ENCODE measurements at places on chromosomes 12 and 14.

DNA sequence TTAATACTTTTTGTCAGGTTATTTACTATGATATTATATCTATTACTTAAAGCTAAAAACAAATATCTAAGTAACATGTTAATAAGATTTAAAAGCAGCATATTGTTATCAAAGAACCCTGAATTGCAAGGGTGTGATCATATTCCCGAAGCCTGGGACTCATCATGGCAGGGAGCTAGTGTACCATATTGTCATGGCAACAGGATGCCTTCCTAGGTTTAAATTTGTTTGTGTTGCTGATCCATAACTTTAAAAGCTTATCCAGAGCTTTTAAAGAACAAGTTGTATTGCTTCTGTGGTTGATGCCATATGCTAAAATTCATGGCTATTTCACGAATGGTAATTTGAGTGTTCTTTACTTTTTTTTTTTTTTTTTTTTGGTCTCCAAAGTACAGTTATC is 500.5 kb downstream of the NAV3 start:
- no peak for DNase-seq

- no peak for DNase-seq
These were observed 104.4 kb downstream of the SSPN start for GRCh38 chr12:26299751-26300150.

- DNase-seq, result peak; percentile 30
These were observed 70.4 kb upstream of the SFSWAP start for GRCh38 chr12:131640525-131640924.

- DNase-seq, result peak; percentile 80
These were observed 303 bp downstream of the SAMD4A start for GRCh38 chr14:54567224-54567638.

- DNase-seq, result peak; percentile 32
These were observed 253.5 kb downstream of the GLT1D1 start for GRCh38 chr12:129106772-129107171.

DNA sequence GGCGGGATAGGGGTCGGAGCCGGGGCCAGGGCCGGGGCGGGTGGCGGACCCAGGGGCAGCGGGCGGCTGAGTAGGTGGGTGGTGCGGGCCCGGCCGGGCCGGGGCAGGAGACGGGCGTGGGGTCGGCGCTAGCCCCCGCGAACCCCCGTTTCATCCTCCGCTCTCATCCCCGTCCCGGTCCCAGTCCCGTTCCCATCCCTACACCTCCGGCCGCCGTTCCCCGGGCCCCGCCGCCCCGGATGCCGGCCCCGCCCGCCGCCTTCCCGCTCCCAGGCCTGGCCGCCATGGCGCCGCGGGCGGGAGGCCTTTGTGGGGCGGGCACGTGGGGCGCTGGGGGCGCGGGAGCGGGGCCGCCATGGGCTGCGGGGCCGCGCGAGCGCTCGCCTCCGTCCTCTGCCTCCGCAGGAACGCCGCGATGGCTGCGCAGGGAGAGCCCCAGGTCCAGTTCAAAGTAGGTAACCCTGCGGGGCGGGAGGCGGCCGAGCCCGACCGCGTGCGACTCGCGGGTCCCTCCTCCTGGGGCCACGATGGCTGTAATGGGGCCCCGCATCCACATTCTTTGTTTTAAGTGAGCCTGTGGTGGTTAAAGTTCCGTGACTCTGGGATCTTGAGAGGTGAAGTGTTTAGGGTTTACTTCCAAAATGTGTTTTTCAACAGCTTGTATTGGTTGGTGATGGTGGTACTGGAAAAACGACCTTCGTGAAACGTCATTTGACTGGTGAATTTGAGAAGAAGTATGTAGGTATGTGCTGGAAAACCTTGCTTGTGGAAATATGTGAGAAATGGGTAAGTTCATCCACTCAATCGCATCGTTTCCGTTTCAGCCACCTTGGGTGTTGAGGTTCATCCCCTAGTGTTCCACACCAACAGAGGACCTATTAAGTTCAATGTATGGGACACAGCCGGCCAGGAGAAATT is 572 bp downstream of the RAN start:
- DNase-seq, result no peak

DNA sequence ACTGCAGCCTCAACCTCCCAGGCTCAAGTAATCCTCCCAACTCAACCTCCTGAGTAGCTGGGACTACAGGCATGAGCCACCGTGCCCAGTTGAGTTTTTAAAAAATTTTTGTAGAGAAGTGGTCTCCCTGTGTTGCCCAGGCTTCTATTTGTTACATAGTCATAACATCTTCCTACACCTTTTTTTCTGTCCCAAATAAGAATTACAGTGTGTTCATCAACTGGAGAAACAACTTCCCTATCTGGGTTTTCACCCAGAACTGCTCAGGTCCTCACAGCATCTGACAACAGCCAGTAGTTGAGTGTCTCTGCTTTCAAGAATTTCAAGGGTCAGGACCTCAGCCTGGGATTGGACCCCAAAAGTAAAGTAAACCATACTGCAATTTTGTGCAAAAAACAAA is 235.2 kb upstream of the AMIGO2 start:
- DNase-seq, result no peak

GRCh38 chr14:68630081-68630571 is 162.7 kb downstream of the ZFP36L1 start:
- peak; percentile 61 for DNase-seq

- DNase-seq, result no peak
These were observed 70.7 kb downstream of the PLEKHA5 start for GRCh38 chr12:19200261-19200660.

GRCh38 chr14:21384494-21384851 is 654 bp upstream of the SUPT16H start:
- no peak for DNase-seq

- peak; percentile 97 for DNase-seq
These were observed 76.1 kb downstream of the STON2 start for GRCh38 chr14:81324011-81324410.

Measured in islet precursor cell (in vitro differentiated cells).